Non-pigmented ciliary epithelial cell (primary cell): ENCODE measurements at places on chromosomes 12 and 14.

DNA sequence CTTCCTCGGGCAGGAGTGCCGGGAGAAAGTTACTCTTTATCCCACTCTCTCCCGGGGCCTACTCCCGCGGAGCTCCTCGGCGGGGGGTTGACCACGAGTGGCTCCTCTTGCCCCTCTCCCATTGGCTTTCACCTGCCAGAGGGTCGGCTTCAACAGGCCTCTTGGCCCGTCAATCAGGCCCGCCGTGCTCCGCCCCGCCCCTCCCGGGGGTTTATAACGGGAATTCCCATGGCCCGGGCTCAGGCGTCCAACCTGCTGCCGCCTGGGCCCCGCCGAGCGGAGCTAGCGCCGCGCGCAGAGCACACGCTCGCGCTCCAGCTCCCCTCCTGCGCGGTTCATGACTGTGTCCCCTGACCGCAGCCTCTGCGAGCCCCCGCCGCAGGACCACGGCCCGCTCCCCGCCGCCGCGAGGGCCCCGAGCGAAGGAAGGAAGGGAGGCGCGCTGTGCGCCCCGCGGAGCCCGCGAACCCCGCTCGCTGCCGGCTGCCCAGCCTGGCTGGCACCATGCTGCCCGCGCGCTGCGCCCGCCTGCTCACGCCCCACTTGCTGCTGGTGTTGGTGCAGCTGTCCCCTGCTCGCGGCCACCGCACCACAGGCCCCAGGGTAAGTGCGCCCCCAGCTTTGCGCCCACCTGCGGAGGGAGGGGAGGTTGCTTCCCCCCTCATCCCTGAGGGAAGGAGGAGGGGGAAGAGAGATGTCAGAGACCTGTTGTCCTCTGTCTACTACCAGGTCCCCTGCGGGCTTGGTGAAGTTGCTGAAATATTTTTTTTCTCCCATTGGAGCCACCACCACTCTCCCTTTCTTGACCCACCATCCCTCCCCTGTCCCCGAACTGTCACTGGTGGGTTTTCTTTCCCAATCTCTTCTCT, at the start of gene SMOC1:
Gene SMOC1, plus strand, starts transcription at position 242 of the 869 bp plus-strand sequence. Its CDS starts 263 bp downstream, at position 505.
- peak; percentile 19 for DNase-seq

DNA sequence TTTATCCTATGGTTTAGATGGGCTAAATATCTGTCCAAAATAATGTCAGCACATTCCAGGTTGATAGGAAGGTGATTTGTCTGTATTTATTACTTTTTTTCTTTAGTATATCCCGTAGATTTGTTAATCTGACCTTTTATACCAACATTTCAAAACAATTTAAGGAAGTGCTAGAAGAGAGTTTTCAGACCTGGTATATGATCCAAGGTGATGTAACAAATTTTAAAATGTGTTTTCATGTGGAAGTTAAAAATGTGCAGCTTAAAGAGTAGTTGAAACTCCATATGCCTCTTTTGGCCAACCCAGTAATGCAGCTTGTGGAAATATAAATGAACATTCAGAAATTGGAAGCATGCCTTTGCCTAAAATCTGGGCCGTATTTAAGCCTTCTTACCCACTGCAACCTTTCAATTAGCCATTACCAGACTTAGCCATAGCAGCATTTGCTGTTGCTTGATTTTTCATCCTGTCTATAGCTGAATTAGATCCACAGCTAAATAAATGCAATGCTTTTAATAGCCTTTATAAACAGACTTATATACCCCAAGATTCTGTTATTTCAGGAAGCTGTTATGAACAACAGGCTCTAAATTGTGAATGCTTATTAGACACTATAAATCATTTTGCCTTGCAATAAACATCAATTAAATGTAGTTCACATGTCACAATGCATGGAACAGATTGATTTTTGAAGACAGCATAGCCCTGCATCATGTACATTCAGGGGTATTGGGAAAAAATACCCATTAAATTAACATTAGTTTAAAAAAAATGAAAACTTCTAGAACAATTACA, 271.2 kb downstream of the PDZRN4 start:
- no peak for DNase-seq

- DNase-seq: no peak
Observed at GRCh38 chr14:74567646-74568379, 44.2 kb downstream of the LTBP2 start.

GRCh38 chr14:85063747-85064146, 466.2 kb upstream of the FLRT2 start:
- no peak for DNase-seq

DNA sequence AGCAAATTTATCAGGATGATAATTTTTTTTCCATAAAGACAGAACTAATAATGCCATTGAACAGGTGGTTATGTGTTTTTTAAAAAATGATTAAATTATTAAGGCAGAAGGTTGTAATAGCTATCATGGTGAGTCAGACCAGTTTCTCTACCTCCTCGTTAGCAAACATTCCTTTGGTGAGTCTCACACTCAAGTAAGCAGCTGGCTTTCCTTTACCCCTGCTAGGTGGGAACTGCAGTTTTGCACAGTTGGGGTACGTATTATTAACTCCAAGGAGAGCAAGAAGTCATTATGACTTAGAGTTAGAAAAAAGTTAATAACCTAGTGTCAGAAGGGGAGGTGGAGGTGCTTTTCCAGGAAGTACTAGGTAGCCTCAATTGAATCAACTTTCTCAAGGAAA, 165.3 kb downstream of the SNAPC1 start:
- peak; percentile 60 for DNase-seq

- DNase-seq: no peak
Observed at GRCh38 chr14:63725786-63726460, 1.9 kb downstream of the SGPP1 start.

DNA sequence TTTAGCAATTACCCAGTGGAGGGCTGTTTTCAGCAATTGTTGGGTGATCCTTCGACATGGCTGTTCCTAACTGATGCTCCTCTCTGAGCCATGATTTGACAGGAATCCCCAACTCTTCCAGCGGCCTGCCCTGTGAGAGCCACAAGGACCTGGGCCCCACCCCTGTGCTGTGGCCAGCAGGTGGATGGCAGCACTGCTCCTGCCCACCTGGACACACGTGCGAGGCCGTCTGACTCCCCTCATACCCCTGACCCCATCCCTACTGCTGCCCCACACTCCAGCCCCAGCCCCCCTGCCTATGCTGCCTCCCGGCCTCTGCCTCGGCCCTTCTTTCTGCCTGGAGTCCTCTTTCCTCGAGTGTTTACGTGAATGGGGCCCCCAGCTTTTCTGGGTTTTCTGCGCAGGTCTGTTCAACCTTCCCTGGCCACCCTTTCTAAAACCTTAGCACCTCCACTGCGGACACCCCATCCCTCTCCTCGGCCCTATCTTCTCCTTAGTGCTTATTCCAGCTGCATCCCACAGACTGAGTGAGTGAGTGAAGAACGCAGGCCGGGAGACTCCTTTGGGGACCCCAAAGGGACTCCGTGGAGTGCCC, 111.4 kb downstream of the DICER1 start:
- no peak for DNase-seq

GRCh38 chr14:105879503-105879866, 353.1 kb downstream of the TMEM121 start:
- no peak for DNase-seq

GRCh38 chr14:70027785-70028428, 148.7 kb downstream of the SMOC1 start:
- DNase-seq: no peak

DNA sequence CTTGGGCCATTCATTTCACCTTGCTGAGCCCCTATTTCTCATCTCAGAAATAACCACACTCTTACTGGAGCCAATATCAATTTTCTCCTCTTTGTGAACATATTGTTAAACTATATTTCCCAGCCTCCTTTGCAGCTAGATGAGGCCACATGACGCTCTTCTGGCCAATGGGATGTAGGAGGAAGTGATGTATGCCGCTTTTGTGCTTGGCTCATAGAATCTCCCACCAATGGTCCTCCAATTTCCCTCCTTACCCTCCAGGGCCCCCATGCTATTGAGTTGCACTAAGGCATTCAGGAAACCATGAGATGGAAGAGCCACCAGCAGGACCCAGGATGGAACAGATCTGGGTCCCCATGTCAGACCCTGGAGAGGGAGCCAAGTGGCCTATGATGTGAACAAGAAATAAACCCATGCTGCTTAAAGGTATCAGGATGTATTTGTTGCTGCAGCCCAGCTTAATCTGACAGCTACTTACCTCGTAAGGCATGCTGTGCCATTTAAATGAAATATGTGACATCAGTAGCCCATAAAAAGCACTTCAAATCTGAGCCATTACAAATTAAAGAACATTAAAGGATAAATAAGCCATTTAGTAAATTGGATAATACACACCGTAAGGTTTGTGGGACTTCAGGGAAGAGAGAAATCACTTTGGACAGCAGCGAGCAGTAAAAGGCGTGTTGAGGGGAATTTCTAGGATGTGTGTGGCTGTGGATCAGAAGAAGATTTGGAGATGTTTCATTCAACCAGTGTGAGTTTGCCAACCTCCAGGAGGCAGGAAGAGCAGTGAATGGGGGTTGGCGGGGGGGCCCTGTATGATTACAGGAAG, 24.4 kb upstream of the BDKRB2 start:
- DNase-seq: no peak

GRCh38 chr12:97380440-97380839, 82.2 kb upstream of the RMST start:
- DNase-seq: no peak

DNA sequence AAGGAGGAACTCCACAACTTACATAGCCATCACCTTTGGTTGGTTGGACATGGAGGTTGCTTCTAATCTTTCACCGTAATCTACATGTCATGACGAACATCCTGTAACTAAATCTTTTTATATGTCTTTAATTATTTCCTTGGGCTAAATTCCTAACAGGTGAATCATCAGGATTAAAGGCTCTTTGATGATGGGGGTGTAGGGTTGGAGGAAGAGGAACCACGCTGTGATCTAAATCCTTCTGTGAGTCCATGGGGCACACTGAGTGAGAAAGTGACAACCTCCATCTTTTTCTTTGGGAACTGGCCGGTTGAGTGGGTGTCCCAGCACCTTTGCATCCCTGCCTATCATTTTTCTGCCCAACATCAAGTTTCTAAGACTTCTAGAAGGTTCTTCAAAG, 31.1 kb upstream of the MAP1LC3B2 start:
- peak; percentile 76 for DNase-seq

DNA sequence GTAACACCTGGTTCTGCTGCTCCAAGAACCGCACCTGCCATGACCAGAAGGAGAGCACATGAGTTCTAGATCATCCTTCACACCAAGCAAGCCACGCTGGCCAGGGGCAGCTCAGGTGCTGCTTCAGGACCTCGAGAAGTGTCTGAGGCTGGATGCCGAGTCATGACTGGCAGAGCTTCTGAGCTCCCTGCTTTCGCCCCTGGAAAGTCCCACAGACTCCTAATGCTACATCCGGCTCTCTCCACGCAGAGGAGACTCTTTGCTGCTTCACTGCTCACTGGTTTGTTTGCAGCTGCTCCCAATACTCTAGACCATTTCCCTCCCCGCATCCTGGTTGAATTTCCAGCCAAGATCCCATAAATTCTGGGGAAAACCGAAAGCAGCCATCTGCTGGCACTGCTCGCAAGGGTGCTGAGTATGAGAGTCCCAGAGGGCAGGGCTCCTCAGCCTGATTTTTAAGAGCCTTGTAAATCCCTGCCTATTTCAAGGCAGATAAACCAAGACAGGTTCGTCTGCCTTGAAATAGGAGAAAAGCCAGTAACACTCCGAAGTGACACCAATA, 1.4 kb downstream of the KRT2 start:
- no peak for DNase-seq

DNA sequence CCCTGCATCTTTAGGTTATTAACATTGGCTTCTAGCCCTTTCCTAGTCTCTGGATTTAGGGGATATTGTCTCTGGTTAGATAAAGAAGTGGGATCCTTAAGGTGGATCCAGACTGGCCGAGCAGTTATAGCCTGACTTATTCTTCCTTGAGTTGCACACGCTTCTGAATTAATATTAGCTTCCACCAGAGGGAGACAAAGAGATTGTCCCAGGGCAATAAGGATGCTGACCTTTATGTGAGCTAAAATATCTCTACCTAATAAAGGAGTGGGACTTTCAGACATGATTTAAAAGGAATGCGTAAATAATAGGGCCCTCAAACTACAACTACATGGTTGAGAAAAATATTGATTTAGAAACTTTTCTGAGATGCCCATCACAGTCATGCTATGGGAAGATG, 139.7 kb downstream of the SLCO1B3 start:
- DNase-seq: peak; percentile 4

DNA sequence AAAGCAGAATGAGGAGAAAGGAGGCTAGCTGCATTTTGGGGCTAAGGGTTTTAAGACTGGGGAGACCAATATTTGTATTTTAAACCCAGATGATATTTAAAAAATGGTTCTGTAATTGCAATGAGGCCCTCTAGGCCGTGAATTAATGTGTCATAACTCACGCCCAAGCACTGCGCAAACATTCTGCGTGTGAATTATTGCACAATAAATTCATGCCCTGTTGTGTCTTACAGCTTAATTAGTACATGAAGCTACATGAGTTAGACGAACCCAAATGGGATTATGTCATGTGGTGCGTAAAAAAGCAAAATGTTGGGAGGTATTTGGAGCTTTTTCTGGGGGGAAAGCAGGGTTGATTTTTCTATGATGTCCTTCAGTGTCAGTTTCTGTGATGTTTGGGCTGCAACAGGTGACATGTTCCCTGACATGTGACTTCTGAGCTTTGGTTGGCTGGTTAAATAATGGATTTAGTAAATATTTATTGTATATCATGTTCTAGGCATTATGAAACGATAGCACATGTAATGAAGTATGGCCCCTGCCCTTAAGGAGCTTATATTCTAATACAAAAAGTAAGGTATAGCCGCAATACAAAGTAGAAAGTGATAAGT, 30.4 kb upstream of the CISTR start:
- no peak for DNase-seq

DNA sequence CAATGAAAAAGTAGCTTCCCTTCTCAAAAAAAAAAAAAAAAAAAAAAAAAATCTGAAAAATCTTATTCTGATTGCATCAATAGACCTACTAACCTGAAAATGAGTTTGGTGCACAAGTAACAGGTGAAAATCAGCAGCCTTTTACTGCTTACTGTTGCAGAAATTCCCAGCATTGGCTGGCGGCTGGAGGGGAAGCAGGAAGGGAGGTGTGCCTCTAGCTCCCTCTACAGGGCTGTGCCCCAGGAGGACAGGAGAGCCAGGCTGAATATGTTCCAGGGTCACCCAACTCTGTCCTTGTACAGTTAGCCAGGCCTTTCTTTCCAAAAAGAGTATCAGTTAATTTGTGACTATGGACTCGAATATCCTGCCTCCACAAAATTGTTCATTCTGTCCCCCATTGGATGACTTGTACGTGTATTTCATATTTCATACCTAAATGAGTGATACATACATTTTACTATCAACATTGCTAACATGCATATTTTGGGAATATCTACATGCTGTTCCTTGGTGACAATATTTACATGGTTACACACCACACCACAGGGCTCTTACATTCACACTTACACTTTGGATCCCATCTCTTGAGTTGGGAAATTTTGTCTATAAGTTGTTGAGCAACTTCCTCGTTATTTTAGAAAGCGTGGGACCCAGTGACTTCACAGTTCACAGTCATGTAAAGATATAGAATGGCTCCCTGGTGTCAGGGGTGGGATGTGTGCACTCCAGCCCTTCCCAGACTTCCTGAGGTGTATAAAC, 124.8 kb downstream of the SAMD4A start:
- DNase-seq: no peak

DNA sequence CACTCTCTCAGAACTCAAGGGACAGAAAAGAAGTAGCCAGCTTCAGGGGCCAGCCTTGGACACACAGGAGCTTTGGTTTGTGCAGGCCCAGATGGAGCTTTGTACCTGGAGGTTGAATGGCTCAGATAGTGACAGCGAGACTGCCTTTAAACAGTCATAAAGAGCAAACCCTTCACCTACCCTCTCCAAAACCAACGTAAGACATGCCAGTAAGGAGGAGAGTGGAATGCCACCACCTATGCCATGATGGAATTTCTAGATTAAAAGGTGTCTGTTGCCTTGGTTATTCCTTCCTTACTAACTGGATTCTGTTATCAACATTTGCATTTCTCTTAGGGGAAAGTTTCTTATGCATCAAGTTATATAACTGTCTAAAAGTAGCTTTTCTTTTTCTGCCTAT, 98.1 kb downstream of the EML1 start:
- DNase-seq: no peak
